ENCODE measurements at places on chromosomes 4 and X. TPM values are rescaled to one million over a fixed set of nuclear protein-coding genes. Genes with fewer than 3 reads are reported as not detected.

DNA sequence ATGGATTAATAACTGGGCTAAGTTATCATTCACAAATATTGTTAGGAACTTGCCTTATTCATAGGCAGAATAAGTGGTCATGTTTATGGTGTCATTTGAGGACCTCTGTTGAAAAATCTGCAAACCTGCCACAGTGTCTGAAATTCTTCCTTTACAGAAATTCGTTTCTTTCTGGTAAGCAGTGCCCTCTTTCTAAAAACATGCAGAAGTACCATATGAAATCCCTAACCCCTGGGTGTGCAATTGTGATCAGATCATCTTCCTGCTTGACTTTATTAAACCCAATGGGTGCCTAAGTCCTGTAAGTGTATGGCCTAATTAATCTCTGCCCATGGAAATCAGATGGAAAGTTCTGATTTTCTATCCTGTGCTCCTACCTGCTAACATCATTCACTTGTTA, 4.4 kb upstream of the HTATSF1 start:
- DNase-seq, result no peak

DNA sequence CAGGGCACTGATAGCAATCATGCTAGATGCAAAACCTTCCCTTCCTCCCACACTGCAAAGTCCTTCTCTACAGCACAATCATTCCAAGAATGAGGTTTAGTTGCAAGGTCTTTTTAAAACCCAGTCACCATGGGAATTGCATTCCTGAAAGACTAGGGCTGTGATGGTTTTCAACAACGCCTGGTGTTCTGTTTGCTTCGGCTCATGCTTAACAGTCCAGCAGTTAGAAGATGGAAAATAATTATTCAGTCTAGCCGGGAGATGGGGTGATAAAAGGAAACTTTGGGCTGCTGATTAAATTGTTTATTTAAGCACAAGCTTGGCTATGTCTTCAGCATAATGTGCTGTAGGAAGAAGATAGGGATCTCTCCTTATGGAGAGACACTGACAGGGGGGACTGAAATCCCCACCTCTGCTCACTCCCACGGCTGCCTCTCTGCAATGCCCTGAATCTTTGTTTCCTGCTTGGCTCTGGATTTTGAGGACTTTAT, 211.4 kb downstream of the MID1IP1 start:
- DNase-seq, result peak; percentile 62

- DNase-seq, result no peak
Observed at GRCh38 chr4:143089291-143089690, 95.4 kb upstream of the USP38 start.

GRCh38 chr4:177369372-177369771, 59.7 kb downstream of the NEIL3 start:
- no peak for DNase-seq

GAGE12H gene
- not detected for total RNA-seq

GRCh38 chrX:47633689-47634590, 4.2 kb upstream of the CFP start:
- no peak for DNase-seq

S100G gene
- not detected for total RNA-seq

ART3 gene
- not detected for total RNA-seq

FHDC1 gene
- total RNA-seq, result 0.49 TPM

DNA sequence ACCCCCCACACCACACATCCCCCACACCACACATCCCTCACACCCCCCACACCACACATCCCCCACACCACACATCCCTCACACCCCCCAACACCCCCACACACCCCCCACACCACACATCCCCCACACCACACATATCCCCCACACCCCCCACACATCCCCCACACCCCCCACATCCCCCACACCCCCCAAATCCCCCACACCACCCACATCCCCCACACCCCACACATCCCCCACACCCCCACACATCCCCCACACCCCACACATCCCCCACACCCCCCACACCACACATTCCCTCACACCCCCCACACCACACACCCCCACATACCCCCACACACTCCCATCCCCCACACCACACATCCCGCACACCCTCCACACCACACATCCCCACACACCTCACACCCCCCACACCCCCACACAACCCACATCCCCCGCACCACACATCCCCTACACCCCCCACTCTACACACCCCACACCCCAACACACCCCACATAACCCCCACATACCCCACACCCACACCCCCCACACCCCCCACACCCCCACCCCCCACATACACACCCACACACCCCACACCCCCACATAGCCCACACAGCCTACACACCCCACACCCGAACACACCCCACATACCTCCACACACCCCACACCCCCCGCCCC, 172.9 kb downstream of the DCLK2 start:
- no peak for DNase-seq

- DNase-seq, result no peak
Observed at GRCh38 chr4:62912531-62912930, 1496.7 kb downstream of the TECRL start.

DNA sequence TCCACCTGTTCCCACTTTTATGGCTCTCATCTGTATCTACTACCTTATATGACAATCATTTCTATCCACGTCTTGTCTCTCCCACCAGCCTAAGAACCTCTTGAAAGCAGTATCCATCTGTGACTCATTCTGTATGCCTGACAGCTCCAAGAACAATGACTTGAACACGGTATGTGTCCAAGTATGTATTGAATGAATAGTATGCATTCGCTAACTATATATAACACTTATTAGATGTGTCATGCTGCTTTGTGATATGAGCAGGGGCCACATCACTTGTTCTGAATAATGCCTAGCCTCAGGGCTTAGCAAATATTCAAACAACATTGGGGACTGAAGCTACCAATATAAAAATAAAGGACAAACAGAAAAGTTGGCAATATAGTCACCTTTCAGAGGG, 4.9 kb downstream of the OPHN1 start:
- peak; percentile 47 for DNase-seq

DNA sequence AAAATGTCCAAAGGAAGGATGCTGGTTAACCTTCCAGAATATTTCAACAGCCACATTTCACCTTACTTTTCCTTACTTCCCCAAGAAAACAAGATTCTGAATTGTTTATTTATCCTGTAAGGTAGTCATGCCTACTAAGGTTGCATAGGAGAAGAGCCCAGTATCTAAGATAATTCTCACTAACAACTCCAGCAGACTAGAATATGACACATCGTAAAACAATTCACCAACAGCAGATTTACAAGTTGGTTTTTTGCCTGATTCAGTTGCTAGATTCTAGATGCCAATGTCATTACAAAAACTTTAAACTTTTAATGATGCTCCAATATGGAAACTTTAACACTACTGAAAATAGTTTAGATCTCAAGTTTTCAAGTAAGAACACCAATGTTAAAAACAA, 176.4 kb downstream of the IL13RA2 start:
- DNase-seq, result peak; percentile 37

DNA sequence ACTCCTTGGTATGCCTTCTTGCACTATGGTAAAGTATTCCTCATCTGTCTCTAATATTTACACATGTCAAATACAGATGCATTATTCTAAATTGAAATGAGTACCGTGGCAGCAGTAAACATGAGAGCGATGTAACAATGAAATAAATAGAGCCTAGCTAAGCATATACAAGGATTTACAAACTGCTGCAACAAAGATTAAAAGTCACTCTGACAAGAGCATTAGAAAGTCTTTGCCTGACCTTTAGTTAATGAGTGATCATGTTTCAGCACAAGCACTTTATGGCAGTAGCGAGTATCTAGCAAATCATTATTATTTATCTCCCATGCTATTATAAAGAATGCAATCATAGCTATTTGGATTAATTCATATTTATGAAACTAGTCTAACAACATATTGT, 547.0 kb upstream of the NDST4 start:
- DNase-seq, result no peak

- DNase-seq, result peak; percentile 59
Observed at GRCh38 chrX:130726661-130727060, 176.3 kb downstream of the ENOX2 start.

- no peak for DNase-seq
Observed at GRCh38 chr4:7964890-7965662, 25.4 kb upstream of the AFAP1 start.

ADH1B gene
- total RNA-seq, result not detected

DNA sequence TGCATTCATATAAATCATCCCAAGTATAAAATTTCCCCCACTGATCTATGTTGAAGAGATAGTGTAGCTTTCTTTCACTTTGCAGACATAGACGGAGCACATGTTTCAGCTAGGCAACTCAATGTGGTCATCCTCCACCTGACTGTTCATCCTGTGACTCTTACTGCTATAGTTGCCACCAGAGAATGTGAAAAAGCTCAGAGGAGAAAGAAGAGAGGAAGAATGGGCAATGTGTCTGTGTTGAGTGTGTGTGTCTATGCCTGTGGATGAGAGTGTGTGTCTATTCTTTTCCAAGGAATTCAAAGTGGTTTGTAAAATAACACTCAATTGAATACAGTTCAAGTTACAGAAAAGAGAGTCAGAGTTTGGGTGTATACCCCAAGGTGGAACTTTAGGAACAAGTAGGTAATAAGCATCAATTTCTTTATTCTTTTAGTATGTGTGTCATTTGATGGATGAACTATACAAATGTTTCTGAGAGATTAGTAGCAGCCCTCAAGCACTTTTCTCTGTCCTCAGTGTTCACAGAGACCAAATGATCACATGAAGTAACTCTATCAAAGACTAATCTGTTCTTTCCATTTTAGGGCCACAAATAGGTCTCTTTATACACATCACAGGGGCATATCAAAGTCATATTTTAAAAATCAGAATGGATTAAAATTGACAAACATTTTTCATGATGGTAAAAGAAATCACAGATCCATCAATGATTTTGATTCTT, 2.3 kb downstream of the SNCA start:
- no peak for DNase-seq

- DNase-seq, result no peak
Observed at GRCh38 chrX:47564438-47565085, 3.6 kb downstream of the ARAF start.

DNA sequence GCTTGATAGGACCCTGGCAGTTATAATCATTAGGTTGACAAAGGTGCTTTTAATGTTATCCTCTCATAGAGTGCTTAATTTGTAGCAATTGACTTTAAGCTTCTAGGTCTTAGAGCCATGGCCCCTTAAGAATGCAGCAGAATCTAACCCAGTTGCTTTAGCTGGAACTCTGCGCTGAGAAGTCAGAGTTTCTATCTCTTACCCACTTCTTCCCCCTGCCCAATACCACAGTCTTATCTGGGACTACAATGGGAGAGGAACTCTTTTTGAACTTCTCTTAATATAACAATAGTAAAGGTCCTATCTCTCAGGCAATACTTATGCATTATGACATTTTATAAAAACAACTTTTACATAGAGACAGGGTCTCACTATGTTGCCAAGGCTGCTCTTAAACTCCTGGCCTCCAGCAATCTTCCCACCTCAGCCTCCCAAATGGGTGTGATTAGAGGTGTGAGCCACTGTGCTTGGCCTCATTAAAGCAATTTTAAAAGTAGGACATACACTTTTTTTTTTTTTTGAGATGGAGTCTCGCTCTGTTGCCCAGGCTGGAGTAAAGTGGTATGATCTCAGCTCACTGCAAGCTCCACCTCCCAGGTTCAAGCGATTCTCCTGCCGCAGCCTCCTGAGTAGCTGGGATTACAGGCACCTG, 1.8 kb downstream of the TLR10 start:
- no peak for DNase-seq

- DNase-seq, result no peak
Observed at GRCh38 chr4:133154725-133155124, 5.6 kb downstream of the PCDH10 start.

DNA sequence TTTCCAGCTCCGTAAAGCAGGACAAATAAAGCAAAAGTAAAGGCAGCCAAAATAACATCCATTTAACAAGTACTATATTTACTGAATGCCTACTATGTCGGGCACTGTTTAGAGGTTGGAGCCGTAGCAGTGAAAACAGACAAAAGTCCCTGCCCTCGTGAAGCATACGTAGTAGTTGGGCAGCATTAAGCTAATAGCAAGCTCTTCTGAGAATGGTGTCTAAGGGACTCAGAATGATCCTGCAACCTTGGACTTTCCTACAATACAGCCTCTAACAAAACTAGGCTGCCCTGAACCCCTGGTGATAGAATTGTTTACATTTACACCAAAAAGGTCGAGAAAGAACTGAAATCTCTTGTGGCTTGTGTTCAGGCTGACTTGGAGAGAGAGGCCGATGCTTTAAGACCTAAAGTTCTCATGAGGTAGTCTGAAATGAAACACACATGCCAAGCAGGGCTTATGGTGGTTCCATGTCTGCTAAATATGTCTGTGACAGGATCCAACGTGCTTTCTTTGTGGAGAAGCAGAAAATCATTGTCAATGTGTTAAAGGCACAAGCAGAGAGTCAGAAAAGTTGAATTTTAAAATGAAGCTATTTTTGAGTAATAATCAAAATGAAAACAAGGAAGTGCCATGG, 898 bp upstream of the PDGFC start:
- no peak for DNase-seq

FRMPD4 gene
- total RNA-seq, result 0.24 TPM

GRCh38 chr4:20253283-20253734, 1.6 kb downstream of the SLIT2 start:
- DNase-seq, result no peak

DNA sequence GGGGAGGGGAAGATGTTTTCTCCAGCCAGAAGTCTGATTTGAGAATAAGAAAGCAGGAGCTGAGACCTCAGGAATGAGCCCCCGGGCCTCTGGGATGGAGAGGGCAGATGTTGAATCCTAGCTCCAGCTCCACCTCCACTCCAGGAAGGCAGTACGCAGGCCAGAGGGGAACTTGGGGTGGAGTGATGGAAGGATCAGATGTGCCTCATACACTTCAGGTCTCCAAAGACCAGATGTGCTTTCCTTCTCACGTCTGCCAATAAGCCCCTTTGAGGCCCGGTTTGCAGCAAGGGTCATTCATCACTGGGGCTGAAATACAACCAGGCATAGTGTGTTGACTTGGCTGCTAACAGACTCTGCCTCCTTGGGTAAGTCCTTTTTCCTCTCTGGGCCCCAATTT, 28.1 kb downstream of the STARD8 start:
- DNase-seq, result peak; percentile 61

DNA sequence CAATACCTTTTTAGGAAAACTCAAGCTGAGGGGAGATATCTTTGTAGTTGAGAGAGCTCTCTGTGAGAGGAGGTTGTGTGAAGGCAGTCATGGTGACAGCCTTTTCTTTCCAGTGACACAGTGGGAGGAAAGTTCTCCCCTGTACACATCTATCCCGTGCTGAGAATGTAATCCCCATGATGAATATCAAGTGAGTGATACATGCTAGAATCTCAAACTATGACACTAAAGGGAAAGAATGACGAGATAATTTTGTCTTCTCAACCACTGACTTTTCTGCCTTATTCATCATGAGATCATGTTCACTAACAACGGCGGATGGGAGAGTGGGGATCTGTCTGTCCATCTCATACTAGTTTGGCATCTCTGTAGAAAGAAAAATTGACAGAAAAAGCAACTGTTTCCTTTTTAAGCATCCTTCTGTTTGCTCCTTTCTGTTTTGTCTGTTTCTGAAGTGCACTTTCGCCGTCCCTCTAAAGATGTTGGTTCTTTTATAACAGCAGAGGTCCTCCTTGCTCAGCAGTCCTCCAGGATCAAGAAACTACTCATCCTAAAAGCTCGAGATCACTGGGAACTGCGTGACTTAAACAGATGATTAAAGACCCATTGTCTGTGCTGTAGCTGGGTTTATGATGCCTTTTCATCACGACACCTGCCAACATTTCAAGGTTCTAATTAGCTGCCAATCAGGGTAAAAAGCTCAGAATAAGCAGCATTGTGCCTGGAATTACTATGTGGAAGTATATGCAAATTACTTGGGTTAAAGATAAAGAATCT, 137.6 kb downstream of the DCK start:
- DNase-seq, result peak; percentile 30

NWD2 gene
- not detected for total RNA-seq
